Effector memory CD8-positive, alpha-beta T cell (primary cell): ENCODE measurements at places on chromosomes 7 and 10.

DNA sequence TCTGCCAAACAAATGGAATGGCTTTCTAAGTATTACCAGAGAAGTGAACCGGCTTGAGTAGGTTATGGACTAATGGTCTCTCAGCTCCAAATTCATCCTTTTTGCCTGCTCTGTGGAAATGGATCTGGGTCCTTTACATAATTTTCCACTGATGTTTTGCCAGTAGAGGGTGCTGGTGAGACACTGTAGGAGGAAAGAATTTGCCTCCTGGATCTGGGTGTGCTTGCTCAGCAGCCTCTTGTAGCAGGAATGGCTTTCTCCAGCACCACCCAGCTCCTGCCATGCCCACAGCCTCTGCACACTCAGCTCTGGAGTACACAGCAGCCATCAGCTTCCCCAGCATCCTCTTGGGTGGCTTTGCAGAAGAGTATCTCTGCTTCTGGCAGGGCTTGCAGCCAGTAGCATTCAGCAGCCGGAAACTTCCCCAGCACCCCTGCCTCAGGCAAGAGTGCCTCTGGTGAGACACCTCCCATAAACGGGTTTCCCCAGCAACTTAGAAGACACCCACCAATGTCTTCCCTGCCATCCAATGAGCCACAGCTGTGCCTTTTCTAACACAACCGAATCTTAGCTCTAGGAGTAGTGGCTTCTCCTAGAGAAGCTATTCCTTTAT, 235.0 kb upstream of the PLPP4 start:
- no peaks in the 10 kb centered on the region for H3K4me1 ChIP-seq
- no peak overlapping the region for H3K4me3 ChIP-seq
- H3K27me3 ChIP-seq, result peaks cover 23% of the 10 kb centered on the region
- no peak for DNase-seq
- H3K27ac ChIP-seq, result no peak overlapping the region
- no peaks in the 10 kb centered on the region for H3K36me3 ChIP-seq

DNA sequence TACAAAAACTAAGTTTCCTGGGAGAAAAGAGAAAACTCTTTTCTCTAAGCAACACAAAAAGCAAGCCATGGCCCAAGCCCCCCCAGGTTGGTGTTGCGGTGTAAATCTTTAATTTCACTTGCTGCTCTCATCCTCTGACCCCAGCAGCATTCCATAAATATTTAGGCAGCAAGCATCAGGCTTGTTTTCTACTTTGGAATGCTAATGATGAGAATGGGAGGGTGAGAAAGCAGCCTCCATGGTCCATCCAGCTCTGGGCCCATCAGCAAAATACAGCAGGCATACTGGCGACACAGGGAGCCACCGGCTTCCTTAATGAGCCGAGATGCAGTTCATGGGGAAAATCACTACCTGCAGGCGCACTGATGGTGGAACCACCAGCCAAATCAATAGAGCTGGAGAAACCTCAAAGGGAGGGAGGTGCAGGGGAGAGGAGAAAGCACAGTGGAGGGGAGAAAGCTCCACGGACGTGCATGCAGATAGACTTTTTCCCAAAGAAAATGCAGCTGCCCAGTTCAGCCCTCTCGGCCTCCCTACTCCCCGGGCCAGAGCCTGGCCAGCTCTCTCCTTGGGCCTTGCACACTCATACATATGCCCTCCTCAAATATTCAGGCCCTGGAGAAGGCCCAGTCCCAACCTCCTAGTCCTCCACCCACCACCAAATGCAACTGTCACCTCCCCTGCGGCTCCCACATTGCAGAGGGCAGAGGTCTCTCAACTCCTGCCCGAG, 131.9 kb downstream of the GRID1 start:
- H3K27ac ChIP-seq, result no peak overlapping the region
- H3K4me1 ChIP-seq, result no peaks in the 10 kb centered on the region
- no peak for DNase-seq
- H3K4me3 ChIP-seq, result no peak overlapping the region

GRCh38 chr7:156494960-156495359, 145.6 kb upstream of the RNF32 start:
- H3K4me1 ChIP-seq, result no peaks in the 10 kb centered on the region
- peaks cover 8% of the 10 kb centered on the region for H3K27me3 ChIP-seq
- H3K4me3 ChIP-seq, result no peak overlapping the region
- no peak for DNase-seq
- H3K27ac ChIP-seq, result no peak overlapping the region

- H3K27ac ChIP-seq, result peak overlapping the region; percentile 84
- H3K4me3 ChIP-seq, result peak overlapping the region; percentile 75
- peak; percentile 10 for DNase-seq
- H3K36me3 ChIP-seq, result peaks cover 18% of the 10 kb centered on the region
- H3K4me1 ChIP-seq, result peaks cover 19% of the 10 kb centered on the region
Measured at GRCh38 chr7:129502708-129503685, 666 bp downstream of the SMKR1 start.

- no peaks in the 10 kb centered on the region for H3K27me3 ChIP-seq
- no peak overlapping the region for H3K27ac ChIP-seq
- H3K4me3 ChIP-seq, result no peak overlapping the region
- H3K4me1 ChIP-seq, result peaks cover 40% of the 10 kb centered on the region
- no peak for DNase-seq
Measured at GRCh38 chr7:37420946-37421695, 27.5 kb downstream of the ELMO1 start.

DNA sequence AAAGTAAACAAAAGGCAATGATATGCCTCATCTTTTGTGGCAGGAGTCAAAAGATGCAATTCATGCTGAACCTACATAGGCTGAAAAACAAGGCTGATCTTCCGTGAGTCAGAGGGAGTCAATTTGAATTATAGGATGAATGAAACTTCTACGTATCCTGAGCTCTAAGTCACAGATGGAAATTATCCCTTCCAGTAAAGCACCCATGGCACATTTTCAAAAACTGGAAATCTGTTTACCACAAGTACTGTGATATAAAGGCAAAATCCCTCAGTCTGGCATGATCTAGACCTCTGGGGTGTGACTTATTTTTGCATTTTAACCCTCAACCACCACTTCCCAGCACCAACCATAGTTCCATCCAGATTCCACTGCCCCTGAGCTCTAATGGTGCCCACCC, 69.6 kb downstream of the NRG3 start:
- no peaks in the 10 kb centered on the region for H3K27me3 ChIP-seq
- no peak for DNase-seq
- H3K36me3 ChIP-seq, result no peaks in the 10 kb centered on the region

DNA sequence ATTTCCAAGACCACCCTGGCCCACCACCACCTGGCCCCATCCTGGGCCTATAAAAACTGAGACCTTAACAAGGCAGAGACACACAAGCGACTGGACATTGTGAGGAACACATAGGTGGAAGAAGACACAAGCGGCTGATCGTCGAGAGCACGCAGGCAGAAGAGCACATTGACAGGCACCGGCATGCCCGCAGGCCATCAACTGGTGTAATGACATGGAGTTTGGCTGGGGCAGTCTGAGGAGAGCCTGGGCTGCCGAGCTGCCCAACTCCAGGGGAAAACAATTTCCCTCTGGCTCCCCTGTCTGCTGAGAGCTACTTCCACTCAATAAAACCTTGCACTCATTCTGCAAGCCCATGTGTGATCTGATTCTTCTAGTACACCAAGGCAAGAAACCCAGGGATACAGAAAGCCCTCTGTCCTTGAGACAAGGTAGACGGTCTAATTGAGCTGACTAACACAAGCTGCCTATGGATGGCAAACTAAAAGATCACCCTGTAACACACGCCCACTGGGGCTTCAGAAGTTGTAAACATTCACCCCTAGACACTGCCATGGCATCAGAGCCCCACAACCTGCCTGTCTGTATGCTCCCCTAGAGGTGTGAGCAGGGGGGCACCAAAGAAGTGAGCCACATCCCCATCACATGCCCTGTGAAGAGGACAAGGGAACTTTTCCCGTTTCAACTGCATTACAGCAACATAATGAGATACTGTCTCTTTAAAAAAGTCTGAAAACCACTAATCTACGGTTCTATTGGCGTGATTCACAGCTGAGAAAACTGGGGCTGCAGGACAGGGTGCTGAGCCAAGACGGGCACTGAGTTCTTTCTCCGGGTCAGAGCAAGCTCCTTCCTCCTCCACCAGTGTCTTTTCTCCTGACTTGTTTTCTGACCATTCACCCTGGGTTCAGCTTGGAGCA, 18.5 kb upstream of the TNS3 start:
- H3K27ac ChIP-seq, result no peak overlapping the region
- H3K27me3 ChIP-seq, result no peaks in the 10 kb centered on the region
- no peak overlapping the region for H3K4me3 ChIP-seq
- no peaks in the 10 kb centered on the region for H3K36me3 ChIP-seq
- DNase-seq, result no peak
- H3K4me1 ChIP-seq, result no peaks in the 10 kb centered on the region

GRCh38 chr10:132677473-132678227, 108.3 kb downstream of the NKX6-2 start:
- H3K27me3 ChIP-seq, result no peaks in the 10 kb centered on the region
- H3K36me3 ChIP-seq, result peaks cover 3% of the 10 kb centered on the region
- DNase-seq, result no peak
- H3K27ac ChIP-seq, result no peak overlapping the region

DNA sequence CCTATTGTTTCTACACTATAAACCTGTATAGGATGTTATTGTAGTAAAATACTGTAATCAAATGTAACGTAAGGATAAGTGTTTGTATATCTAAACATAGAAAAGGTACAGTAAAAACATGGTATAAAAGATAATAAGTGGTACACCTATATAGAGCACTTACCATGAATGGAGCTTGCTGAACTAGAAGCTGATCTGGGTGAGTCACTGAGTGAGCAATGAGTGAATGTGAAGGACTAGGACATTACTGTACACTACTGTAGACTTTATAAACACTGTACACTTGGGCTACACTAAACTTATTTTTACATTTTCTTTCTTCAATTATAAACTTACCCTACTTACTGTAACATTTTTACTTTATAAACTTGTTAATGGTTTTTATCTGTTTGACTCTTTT, 732.9 kb upstream of the LRRN3 start:
- H3K4me1 ChIP-seq, result no peaks in the 10 kb centered on the region
- no peak overlapping the region for H3K27ac ChIP-seq
- H3K4me3 ChIP-seq, result no peak overlapping the region
- H3K36me3 ChIP-seq, result no peaks in the 10 kb centered on the region
- no peaks in the 10 kb centered on the region for H3K27me3 ChIP-seq

- no peak for DNase-seq
- H3K36me3 ChIP-seq, result peaks cover 2% of the 10 kb centered on the region
- H3K27ac ChIP-seq, result no peak within 1 kb of the TSS
- no peak within 1 kb of the TSS for H3K4me3 ChIP-seq
- H3K4me1 ChIP-seq, result peaks cover 3% of the 10 kb centered on the region
Measured at GRCh38 chr10:84241185-84241790, at the start of gene LRIT1. Gene LRIT1 (minus strand): TSS chr10:84241546. CDS start chr10:84241439, 107 bp downstream.

GRCh38 chr10:133405844-133406527, 12.0 kb downstream of the MTG1 start:
- H3K4me3 ChIP-seq, result no peak overlapping the region
- H3K36me3 ChIP-seq, result peaks cover 51% of the 10 kb centered on the region
- DNase-seq, result no peak
- H3K27me3 ChIP-seq, result no peaks in the 10 kb centered on the region
- no peak overlapping the region for H3K27ac ChIP-seq

- no peak overlapping the region for H3K4me3 ChIP-seq
- no peaks in the 10 kb centered on the region for H3K27me3 ChIP-seq
- DNase-seq, result no peak
- no peak overlapping the region for H3K27ac ChIP-seq
Measured at GRCh38 chr7:82224529-82224928, 219.0 kb downstream of the CACNA2D1 start.

- no peaks in the 10 kb centered on the region for H3K4me1 ChIP-seq
- H3K36me3 ChIP-seq, result no peaks in the 10 kb centered on the region
- no peak for DNase-seq
- peaks cover 8% of the 10 kb centered on the region for H3K27me3 ChIP-seq
- H3K27ac ChIP-seq, result no peak overlapping the region
Measured at GRCh38 chr10:77012812-77013500, 624.7 kb downstream of the KCNMA1 start.

DNA sequence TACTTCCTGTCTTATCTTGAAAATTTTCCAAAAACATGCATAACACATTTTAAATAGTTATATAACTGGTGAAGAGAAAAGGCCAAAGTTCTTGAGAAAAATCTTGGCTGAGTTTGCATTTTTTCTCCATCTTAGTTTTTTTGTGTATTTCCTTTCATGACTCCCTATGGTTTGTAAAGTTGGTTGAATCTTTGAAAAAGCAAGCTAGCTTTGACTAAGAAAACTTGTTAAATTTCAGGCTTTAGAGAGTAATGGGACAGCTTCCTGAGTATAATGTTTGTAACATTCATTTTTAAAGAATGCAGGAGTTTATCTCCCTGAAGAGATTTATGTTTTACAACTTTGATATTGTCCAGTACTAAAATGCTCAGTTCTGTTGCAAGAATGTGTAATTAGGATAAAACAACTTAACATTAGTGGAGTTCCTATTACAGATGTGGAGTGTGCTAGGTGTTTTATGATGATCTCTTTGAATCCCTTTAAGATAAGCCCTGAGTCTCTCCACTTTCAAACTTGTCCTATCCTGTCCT, 11.1 kb upstream of the HERPUD2 start:
- H3K4me3 ChIP-seq, result no peak overlapping the region
- DNase-seq, result no peak
- no peak overlapping the region for H3K27ac ChIP-seq
- peaks cover 10% of the 10 kb centered on the region for H3K36me3 ChIP-seq

DNA sequence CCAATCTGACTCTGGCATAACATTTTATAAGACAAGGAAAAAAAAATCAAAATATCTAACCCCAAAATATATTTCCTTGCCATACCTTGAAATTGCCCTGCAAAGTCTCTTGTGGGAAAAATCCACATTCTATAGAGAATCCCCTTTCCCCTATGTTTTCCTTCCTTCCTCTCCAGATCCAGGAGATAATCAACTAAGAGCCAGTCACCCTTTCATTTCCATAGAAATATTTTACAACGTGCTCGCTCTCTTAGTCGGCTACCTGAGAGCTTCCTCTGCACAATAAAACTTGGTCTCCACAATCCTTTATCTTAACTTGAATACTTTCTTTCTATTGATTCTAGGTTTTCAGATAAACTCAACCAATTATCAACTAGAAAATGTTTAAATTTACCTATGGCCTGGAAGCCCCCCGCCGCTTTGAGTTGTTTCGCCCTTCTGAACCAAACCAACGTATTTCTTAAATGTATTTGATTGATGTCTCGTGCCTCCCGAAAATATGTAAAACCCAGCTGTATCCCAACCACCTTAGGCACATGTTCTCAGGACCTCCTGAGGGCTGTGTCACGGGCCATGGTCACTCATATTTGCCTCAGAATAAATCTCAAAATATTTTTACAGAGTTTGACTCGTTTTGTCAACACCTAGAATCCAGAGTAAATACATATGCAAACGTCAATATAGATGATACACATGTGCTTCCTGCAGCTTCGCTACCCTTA, 869 bp downstream of the PSAP start:
- H3K4me1 ChIP-seq, result peaks cover 49% of the 10 kb centered on the region
- H3K4me3 ChIP-seq, result peak overlapping the region; percentile 90
- no peaks in the 10 kb centered on the region for H3K27me3 ChIP-seq
- H3K36me3 ChIP-seq, result peaks cover 14% of the 10 kb centered on the region
- peak overlapping the region; percentile 93 for H3K27ac ChIP-seq
- DNase-seq, result no peak

- peaks cover 18% of the 10 kb centered on the region for H3K4me1 ChIP-seq
- H3K27me3 ChIP-seq, result no peaks in the 10 kb centered on the region
- H3K4me3 ChIP-seq, result no peak overlapping the region
- DNase-seq, result no peak
- H3K27ac ChIP-seq, result no peak overlapping the region
- no peaks in the 10 kb centered on the region for H3K36me3 ChIP-seq
Measured at GRCh38 chr10:103021150-103021899, 103.2 kb downstream of the CNNM2 start.

- H3K4me3 ChIP-seq, result no peak overlapping the region
- H3K36me3 ChIP-seq, result no peaks in the 10 kb centered on the region
- no peaks in the 10 kb centered on the region for H3K4me1 ChIP-seq
- H3K27me3 ChIP-seq, result no peaks in the 10 kb centered on the region
- no peak for DNase-seq
- H3K27ac ChIP-seq, result no peak overlapping the region
Measured at GRCh38 chr7:91567081-91568012, 303.1 kb downstream of the FZD1 start.
